ENCODE measurements at places on chromosomes 6 and 20.

GRCh38 chr6:134481966-134482365 is 164.1 kb upstream of the SGK1 start:
- DNase-seq = no peak

DNA sequence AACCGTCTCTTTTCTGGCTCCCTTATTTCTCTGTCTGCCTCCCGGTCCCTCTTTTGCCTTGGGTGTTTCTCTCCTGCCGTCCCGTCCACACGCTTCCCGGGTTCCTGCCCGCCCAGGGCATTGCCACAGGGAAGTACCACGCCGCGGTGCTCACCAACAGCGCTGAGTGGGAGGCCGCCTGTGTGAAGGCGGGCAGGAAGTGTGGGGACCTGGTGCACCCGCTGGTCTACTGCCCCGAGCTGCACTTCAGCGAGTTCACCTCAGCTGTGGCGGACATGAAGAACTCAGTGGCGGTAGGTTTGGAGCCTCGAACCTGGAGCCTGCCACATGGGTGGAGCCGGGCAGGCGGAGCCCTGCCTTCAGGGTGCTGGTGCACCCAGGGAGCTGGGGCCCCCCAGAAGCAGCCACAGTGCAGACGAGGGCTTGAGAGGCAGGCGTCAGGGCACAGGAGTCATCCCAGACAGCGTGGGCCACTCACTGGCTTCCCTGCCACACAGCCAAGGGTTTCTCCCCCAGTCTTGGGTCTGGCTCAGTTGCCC is 21.3 kb downstream of the NPEPL1 start:
- DNase-seq = no peak

- no peak for DNase-seq
Measured at GRCh38 chr6:24490948-24491347, 1.6 kb upstream of the GPLD1 start.

DNA sequence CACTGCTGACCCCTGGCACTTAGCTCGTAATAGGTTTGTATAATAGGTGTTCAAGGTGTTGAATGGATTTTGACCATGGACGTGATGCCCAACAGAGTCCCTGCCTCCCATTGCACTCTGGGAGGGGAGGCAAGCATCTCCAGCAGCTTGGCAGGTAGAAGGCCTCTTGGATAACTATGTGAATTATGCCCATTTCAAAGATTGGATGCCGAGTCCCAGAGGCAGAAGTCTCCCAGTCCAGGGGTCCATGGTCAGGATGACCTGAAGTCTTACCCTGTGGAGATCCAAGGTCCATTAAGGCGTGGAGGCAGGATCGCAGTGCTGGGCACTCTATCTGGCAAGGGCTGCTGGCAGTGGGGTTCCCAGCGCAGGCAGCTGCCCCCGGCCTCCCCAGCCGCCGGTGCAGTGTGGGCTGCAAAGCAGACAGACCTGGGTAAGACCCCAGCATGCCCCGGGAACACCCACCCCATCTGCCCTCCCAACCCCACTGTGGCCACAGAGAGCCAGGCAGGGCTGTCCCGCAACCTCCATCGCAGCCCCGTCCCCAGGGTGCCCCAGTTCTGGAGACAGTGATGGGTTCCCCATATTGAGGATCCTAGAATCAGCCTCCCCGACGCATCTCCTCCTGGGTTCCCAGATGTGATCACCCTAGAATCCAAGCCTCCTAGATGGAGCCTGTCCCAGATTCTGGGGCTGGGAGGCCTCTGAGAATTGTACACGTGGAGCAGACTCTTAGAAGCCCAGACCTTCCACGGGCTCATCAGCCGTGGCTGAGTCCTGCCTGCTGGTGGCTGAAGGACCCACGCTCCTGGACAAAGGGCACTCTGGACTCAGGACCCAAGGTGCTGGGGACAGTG is 44.6 kb downstream of the APCDD1L start:
- no peak for DNase-seq

DNA sequence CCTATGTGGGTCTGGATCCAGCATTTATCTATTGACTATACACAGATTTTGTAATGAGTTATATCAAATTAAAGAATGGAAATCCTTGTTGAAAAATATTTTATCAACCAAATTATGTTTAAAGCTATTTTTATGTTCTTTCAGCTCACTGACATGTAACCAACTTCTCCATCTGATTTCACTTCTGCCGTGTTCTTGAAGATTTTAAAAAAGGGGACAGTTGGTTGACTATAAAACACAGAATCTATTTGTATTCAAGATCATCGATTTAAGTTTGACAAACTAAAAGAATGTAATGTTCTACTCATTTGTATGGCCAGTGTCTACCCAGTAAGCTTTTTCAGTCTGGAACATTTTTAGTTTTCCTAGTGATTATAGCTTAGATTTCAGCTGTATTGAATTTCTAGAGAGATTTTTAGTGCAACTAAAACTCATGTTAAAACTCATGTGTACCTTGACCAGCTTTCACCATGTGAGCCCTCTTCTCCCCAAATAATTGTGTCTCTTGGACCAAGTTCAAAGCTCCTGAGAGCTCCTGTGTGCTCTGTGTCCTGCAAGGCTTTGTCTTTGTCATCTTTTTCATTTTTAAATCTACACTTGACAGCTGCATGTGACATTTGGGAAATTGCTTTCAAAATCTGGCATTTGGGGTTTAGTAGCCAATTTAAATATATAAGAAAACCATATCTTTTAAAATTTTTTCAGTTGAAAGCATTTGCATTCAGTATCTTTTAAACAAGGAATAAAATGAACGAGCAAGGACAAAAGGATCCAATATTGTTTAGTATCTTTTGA is 118.4 kb upstream of the TIAM2 start:
- DNase-seq = no peak

- DNase-seq = no peak
Measured at GRCh38 chr6:170082067-170082466, 208.8 kb downstream of the DLL1 start.

DNA sequence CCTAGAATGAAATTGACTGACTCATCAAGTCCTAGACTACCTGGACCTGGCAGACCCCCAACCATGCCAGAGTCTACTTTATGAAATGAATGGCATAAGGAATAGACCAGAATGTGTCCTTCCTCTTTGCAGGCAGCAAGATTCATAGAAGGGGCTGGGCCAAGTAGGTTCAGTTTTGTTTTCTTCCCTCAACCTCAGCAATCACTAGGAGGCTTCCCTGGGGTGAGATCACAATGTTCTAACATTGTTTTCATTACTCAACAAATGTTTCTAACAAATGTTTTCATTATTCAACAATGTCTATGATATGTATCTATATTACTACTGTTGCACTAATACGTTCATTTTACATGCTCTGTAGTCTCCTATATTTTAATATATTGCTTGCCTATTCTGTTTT is 8.4 kb upstream of the FAM162B start:
- DNase-seq = no peak

DNA sequence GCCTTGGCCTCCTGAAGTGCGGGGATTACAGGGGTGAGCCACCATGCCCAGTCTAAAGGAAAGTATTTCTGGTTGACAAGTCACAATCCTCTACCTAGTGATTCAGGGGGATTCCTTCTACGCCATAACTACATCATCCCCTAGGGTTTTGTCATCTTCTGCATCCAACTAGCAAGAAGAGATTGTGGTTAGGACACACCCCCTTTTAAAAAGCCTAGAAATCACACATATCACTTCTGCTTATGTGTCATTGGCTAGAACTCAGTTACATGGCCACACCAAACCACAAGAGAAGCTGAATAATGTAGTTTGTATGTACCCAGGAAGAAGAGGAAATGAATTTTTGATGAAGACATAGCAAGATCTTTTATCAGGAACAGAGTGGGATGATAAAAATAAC is 14.7 kb upstream of the CHD6 start:
- DNase-seq = no peak

GRCh38 chr6:36840432-36841403 is 1.5 kb upstream of the CPNE5 start:
- DNase-seq = no peak
